ENCODE measurements at places on chromosomes 11 and 22. TPM values are rescaled to one million over a fixed set of nuclear protein-coding genes. Genes with fewer than 3 reads are reported as not detected.

GRK3 gene
- total RNA-seq: 30.7 TPM

SNX15 gene
- 22.4 TPM for total RNA-seq

HBD gene
- total RNA-seq: not detected

- DNase-seq: no peak
Measured at GRCh38 chr11:78659326-78660270, 84.9 kb upstream of the NARS2 start.

DNA sequence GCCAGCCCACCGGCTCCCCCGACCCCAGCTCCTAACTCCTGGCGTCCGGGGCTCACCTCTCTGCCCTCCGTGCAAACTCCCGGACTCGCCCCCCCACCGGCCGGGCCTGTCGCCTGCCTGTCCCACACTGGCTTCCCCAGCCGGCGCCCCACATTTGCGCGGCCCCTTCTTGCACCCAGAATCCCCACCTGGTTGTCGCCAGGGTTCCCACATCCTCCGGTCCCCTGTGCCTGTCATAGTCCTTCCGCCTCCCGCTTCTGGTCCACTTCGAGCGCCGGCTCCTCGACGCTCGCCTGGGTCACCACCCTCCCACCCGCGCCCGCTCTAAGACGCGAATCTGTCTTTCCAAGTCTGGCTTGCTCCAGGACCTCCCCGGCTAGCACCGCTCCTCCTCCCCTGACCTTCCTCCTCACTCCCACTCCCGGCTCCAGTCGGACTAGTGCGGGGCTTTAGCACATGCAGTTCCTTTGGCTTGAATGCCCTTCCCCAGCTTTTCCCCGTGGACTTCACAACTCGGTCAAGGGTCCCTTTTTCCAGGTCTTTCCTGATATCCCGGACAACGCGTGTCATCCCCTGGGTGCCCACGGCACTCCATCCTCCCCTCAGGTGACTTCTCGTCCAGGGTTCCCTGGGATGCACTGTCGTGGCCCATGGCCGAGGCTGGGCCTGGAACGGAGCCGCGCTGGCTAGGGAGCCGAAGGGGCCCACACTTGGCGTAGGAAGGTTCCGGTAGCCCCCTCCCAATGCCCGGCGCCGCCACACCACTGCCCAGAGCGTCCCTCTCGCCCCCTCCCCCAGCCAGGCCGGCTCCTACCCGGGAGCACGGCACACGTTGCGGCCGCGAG is 635 bp downstream of the SCARF2 start:
- DNase-seq: peak; percentile 40

DNA sequence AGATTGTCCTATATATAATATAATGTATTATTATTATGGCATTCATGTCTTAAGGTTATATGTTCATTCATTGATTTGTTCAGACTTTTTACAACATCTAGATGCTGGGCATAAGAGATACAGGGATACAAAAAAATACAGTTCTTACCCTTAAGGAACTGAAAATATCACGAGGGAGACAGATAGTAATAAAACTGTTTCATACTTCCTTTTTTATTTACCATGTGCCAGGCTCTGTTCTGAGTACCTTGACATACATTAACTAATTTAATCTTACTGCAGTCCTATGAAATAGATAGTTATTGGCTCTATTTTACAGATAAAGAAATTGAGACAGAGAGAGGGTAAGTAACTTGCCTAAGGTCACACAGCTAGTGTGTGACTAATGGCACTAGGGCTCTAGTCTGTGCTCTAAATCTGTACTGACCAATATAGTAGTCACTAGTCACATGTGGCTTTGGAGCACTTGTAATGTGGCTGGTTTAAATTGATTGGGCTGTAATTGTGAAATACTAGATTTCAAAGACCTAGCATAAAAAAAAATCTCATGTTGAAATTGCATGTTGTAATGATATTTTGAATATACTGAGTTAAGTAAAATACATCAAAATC is 21.3 kb downstream of the TRIM44 start:
- no peak for DNase-seq

- peak; percentile 73 for DNase-seq
Measured at GRCh38 chr22:50621948-50622722, 5.8 kb downstream of the ARSA start.

- DNase-seq: no peak
Measured at GRCh38 chr11:76808171-76808570, 25.0 kb downstream of the TSKU start.

DNA sequence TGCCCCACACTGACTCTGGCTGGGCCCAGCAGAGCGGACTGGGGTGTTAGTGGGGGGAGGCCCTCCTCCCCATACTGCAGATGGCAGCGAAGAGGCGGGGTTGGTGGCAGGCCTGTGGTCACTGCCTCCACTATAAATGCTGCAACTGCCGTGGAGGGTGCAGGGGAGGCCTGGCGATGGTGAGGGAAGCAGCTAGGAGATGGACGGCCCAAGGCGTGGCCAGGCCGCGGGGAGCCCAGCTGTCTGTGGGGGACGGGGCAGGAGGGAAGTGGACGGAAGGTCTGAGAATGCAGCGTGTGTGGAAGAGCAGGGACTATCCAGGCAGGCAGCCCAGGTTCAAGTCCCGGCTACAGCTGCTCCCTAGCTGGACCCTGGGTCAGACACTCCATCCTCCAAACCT is 18.3 kb downstream of the DNAL4 start:
- no peak for DNase-seq
